ENCODE measurements at places on chromosomes 16 and 17.

- DNase-seq = peak; percentile 36
Observed at GRCh38 chr16:77548766-77549165, 113.9 kb upstream of the ADAMTS18 start.

GRCh38 chr17:57984936-57985674 lies 2.9 kb downstream of the VEZF1 start:
- DNase-seq = no peak

DNA sequence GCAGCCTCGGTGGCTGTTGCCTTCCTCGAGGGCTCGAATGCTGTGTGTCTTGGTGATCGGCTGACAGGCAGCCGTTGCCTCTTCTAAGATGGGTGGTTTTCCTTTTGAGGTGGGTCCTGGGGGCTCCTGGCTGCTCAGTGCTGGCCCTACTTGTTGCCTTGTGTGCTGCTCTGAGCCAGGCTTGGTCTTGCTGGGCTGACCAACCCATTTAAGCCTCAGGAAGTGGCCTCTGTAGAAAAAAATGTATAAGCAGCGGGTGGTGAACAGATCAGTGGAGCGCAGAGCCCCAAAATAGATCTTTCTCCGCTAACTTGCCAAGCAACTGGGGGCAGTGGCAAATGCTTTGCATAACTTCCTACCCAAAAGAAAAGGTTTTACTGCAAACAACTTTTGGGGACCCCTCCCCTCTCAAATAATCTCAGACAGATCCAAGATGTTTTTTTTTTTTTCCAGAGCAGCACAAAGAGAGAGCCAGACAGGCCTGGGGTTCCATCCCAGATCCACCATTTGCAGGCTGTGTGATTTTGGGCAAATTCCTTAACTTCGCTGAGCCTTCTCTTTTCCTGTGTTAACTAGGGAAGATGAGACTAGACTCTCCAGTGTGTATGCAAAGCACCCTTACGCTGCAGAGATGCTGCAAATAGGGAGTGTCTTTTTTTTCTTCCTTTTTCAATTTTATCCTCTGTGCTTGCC lies 42.5 kb downstream of the PLCG2 start:
- no peak for DNase-seq

DNA sequence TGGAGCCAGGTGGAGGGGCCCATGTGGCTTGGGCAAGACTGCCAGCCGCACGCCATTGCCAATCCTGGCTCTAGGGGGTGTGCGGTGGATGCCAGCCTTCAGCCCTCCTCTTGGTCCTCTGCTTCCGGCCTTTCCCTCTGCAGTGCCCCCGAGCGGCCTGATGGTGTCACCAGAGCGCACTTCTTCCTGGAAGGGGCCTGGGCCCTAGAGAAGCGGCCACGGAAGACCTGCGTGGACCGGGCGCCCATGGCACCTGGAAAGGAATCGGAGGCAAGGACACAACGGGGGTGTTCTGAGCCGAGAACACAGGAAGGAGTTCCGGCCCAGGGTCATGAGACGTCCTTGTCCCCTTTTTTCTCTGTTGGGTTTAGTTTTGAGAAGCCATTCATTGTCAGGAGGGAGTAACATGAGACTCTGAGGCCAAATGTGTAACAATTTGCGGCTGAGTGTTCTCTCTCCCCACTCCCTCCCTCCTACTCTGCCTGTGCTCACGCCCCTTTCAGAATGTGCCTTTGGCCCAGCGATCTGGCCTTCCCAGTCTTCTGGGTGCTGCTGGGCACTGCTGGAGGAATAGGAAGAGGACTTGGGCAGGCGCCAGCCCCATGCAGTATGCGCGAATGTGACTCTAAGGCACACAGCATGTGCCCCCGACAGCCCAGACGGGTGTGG lies 92.8 kb downstream of the IRX3 start:
- peak; percentile 71 for DNase-seq

- DNase-seq = peak; percentile 79
Observed at GRCh38 chr16:86635176-86635876, 57.0 kb downstream of the FOXL1 start.

- no peak for DNase-seq
Observed at GRCh38 chr16:46790599-46791270, 40.2 kb downstream of the C16orf87 start.

GRCh38 chr17:1627982-1628855 lies at the start of gene SLC43A2:
Gene SLC43A2, minus strand, starts transcription at chr17:1628834. Its CDS starts 960 bp downstream, at chr17:1627874.
- peak; percentile 56 for DNase-seq

GRCh38 chr17:6075845-6076244 lies 5.7 kb downstream of the WSCD1 start:
- no peak for DNase-seq

GRCh38 chr16:35910409-35910808 lies 2451.0 kb downstream of the TP53TG3F start:
- no peak for DNase-seq

- DNase-seq = no peak
Observed at GRCh38 chr16:78224342-78224741, 124.9 kb downstream of the WWOX start.

DNA sequence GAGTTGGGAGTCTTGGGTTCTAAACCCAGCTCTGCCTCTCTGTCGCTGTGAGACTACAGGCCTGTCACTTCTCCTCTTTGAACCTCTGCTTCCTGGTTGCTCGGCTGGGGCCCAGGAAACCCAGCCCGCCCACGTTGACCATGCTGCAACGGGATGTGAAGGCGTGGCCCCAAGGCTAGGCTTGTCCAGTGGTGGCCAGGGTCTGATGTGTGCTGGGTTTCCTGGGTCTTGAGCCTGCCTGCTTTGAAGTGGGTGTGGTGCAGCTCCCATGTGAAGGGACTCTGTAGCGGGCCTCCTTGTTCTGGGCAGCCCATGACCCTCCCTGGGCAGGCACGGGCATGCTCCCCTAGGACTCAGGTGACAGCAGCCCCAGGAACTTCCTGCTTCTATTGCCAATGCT lies 82.3 kb downstream of the SDR42E1 start:
- DNase-seq = no peak

DNA sequence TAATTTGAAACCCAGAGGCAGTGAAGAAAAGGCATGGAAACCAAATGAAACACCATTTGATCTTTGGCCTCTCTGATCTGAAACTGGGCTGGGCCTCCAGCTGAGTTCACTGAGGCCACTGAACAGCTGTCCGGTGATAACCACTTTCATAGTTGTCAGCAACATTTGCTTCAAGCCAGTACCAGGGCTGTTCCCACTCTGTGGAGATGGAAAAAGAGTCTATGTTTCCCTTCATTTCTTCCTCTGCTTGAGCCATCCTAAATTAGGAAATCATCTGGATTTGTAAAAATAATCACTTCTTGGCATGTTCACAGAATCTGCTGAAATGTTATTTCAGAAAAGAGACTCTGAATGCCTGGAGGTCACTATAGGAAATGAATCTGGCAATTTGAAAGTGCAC lies 119.3 kb downstream of the STX8 start:
- DNase-seq = no peak

- no peak for DNase-seq
Observed at GRCh38 chr16:11992008-11992584, 15.6 kb downstream of the SNX29 start.

- DNase-seq = peak; percentile 68
Observed at GRCh38 chr17:68491381-68492231, 20.6 kb upstream of the PRKAR1A start.

- DNase-seq = no peak
Observed at GRCh38 chr17:83067071-83067717, 12.2 kb upstream of the METRNL start.

GRCh38 chr16:8571061-8571596 lies 19.2 kb downstream of the TMEM114 start:
- DNase-seq = peak; percentile 23

DNA sequence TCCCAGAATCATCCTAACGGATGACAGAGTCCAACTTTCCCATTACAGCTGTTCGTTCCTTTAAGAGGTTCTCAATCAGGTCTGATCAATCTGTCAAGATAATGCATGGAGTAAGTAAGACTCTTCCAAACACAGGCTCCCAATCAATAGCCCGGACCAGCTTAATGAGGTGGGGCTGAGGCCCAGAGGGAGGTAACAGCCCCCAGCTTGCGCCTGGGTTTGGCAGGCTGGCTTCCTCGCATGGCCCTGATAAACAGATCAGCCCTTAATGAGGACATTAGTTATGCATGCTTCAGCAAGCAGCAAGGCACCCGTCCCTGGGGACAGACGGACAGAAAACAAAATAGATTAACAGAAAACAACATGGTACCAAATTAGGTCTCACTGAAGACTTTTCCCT lies 145.7 kb downstream of the ZFHX3 start:
- no peak for DNase-seq

DNA sequence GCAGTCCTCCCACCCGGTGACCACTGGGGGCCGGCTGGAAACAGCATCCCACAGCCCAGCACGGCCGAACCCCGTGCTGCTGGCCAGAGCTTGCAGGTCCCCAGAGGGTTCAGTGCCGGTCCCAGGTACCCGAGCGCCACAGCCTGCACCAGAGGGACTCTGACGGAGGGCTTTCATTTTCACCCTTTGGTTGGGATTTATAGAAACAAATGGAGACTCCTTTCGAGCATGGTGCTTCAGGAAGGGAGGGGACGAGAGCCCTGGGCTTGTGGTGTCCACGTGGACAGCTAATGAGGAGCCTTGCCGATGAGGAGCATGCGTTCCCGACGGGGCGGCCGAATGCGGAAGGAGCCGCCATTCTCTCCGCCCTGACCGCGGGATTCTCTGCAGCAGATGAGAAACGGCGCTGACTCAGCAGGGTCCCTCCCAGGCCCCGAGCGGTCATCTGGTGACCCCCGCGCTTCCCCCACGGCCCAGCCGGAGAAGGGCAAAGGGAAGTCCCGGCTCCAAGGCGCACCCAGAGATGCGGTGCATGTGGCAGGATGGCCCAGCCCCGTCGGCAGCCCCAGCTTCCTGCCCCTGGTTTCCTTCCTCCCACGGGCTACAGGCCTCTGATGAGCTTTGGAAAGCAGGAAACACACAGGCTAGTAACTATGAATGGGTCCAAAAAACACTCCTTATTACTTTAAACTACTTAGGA lies 9.8 kb downstream of the SLC38A10 start:
- DNase-seq = peak; percentile 64

DNA sequence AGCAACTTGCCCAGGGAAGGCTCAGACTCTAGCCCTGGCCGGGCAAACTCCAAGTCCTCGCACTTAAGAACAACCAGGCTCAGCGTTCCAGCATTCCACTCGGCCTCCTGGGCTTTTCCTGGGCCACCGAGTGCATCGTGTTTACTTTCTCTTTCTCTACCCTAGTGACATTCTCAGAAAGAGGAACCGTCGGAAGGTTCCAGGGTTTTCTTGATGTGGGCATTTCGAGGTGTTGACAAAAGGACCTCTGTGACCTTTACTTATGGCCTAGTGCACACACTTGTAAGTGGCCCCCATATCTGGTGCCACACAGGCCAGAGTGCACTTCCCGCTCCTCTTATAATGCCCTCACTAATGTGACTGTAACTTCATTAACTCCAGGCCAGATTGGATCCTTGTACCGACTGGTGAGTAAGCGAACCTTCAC lies 3.1 kb upstream of the BANP start:
- DNase-seq = no peak

DNA sequence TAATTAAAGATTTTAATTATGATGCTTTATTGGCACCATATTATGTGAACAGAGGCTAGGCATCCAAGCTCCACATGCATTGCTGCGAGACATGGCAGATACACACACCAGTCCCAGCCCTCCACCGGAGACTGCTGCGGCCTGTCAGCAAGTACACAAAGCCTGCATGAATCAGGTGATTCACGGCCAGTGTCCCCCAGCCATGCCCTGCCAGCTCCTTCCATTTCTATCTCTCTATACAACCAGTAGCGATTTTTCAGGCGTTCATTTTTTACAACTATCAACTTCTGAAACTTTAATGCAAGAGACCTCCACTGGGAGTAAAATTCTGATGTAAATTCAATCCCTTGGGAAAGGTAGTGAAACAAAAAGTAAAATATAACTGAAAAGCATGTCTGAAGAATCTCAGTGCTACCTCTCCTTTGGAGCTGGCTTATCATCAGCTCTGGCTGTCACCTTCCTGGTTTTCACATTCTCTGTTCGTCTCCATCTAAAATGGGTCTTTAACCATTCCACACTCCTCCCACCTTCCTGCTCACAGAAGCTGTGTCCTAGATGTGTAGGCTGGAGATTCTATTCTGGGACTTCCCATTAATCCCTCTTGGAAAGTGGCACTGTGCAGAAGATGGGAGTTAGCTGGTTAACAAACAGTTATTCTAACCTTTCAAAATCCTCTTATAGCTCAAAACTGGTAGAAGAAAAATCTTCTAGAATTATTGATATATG lies 32.2 kb downstream of the HS3ST3A1 start:
- DNase-seq = no peak

DNA sequence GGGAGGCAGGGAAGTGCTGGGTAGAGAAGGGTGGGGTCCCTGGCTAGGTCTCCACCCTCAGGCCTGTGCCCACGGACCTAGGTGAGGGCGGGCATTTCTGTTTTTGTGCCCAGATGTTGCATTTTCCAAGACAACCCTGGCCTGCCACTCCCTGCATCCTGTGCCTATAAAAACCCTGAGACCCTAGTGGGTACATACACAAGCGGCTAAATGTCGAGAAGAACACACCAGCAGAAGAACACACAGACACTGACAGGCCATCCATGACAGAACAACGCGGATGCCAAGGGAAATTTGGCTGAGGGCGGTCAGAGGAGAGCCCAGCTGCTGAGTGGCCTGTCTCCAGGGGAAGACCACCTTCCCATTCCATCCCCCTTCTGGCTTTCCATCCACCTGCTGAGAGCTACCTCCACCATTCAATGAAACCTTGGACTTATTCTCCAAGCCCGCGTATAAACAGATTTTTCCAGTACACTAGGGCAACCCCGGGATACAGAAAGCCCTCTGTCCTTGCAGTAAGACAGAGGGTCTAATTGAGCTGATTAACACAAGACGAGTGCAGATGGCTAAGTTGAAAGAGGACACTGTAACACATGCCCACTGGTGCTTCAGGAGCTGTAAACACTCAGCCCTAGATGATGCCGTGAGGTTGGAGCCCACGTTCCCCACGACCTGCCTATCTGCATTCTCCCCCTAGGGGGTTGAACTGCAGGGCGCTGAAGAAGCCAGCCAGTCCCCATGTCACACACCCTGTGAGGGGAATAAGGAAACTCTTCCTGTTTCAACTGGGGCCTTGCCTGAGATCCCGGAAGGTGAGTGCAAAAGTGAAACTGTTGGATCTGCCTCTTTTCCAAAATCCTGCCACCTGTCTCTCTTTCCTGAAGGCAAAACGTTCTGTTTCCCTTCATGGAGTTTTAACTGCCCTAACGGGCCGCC lies 147.2 kb upstream of the COX10 start:
- DNase-seq = no peak

GRCh38 chr16:73124665-73125375 lies 76.9 kb upstream of the ZFHX3 start:
- DNase-seq = no peak

- DNase-seq = no peak
Observed at GRCh38 chr16:51312363-51313150, 161.5 kb upstream of the SALL1 start.

- DNase-seq = peak; percentile 60
Observed at GRCh38 chr16:80459966-80460365, 80.8 kb upstream of the DYNLRB2 start.

- DNase-seq = no peak
Observed at GRCh38 chr17:31792007-31792585, 66.9 kb downstream of the COPRS start.
